ENCODE measurements at places on chromosomes 1 and 21. TPM values are rescaled to one million over a fixed set of nuclear protein-coding genes. Genes with fewer than 3 reads are reported as not detected.

The CD1B gene
- polyA plus RNA-seq: not detected

GRCh38 chr1:231950331-231951128, 323.9 kb downstream of the DISC1 start:
- no peak for DNase-seq

DNA sequence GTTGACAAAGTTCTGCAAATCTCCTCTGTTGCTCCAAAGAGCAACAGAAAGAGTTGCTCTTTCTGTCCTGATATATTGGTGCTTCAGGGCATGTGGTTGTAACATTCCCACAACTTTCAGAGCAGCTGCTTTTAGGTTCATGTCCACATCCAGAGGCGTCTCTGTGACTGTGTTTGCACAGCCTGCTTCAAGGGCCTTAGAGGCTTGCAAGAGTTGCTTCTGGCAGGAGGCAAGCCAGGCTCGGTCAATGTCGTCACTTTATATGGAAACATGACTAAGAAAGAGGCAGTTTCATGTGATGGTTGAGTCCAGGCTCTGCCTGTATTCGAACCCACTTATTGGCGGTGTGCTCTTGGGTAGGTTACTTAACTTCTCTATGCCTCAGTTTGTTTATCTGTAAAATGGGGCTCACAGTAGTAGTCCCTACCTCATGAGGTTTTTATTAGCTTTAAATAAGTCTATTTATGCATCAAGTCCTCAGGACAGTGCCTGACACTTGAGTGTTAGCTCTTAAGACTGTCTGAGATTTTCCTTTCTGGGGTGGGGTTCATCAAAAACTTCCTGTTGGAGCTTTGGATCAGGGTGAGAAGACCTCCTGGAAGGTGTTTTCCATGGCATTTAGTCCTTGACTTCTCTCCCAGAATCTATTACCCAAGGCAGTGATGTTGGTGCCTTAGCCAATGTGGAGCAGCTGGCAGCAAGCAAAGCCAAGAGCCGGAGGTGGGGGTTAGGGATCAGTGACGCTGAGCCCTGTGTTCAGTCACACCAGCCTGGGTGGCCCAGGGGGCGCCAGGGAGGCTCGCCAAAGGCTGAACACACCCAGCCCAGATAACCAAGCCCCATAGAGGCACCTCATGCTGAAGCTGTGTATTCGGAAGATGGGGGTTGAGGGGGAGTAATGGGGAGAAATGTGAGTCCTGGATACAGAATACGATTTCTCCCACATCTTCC, 18.9 kb downstream of the LHX4 start:
- DNase-seq: no peak

The GBP7 gene
- 0.19 TPM for polyA plus RNA-seq

DNA sequence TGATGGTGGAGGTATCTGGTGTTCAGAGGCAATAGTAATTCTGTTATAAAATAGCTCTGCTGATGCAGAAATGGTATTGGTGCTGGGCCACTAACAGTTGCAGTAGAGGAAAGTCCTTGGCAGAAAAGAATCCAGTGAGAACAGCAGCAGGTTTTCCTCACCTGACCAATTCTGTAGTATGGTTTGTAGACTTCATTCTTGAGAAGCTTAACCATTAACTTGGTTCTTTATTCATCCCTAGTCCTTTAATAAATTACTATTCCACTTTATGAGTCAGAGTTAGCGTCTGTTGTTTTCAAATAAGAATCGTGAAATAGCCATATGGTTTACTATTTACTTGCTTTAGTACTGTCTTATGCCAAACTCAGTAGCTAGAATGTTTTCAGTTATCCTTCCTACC, 128.5 kb upstream of the SERTAD4 start:
- no peak for DNase-seq

DNA sequence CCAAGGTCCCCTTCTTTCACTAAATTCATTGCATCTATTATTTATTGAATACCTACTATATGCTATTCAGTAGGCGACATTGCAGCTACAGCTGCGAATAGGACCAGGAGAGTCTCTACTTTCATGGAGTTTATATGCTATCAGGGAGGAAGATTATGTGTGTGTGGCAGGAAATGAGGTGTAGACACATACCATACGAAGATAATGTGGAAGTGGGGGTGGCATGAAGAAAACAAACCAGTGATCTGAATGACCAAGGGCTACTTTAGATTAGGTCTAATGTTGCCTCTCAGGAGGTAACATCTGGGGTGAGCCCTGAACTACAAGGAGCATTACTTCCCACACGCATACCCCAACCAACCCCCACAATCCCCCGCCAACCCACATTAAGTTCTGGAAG, 1.0 kb upstream of the PPIH start:
- no peak for DNase-seq

DNA sequence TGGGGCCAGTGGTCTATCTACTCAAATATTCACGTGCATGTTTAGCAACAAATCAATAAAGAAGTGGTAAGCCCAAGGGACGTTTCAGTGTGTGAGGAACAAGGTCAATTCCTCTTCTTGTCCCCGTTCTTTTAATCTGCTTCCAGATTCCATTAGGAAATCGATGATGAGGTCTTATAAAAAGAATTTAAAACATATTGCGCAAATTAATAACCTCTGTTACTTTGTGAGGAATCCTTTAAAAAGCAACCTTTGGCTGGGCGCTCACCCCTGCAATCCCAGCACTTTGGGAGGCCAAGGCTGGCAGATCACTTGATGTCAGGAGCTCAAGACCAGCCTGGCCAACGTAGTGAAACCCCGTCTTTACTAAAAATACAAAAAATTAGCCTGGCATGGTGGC, 113.0 kb upstream of the TMPRSS2 start:
- DNase-seq: no peak

DNA sequence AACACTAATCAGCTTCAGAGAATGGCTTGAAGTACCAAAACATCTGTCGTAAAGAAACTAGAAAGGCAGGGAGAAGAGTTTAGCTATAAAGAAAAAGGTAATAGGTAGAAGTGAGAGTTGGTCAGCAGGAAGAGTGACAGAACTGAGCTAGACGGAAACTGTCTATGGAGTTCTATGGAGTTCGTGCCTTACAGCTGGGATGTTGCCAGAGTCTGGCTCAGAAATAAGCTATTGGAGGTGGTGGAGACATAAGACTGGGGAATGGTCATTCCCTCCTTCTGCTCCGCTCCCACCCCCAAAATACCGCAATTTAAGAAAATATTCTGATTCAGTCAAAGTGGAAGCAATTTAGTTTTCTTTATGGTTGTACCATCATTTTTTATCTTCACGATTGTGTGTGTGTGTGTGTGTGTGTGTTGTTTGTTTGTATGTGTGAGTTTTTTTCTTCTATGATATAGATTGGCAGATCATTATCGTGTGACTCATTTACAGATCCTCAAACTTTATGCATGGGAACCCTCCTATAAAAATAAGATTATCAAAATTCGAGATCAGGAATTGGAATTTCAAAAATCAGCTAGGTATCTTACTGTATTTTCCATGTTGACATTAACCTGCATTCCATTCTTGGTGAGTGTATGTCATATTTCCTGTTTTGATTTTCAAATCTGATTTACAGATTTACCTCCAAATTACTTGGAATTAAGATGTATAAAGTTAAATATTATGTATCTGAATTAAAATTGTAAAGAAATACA, 79.0 kb downstream of the HSPA13 start:
- no peak for DNase-seq

- no peak for DNase-seq
Observed at GRCh38 chr1:177048314-177049069, 116.0 kb downstream of the ASTN1 start.

The EPHA8 gene
- 2.6 TPM for polyA plus RNA-seq

DNA sequence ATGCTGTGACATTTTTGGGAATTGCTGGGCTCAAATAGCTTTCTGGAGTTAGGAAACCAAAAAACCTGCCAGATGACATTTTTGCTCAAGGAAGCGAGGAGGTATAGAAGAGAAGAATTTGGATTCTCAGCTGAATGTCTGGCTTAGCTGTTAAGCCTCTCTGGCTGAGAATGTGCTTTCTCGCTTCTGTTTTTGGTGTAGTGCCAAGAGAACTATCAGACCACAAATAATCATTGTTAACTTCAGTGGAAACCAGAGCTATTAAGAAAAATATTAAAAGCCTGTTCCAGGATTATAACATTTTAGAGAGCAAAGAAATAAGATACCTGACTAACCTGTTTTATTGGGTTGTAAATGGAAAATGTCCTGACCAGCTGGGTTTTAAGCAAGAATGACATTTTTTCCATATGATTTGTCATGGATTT, 39.5 kb upstream of the DIPK1A start:
- DNase-seq: no peak

- DNase-seq: no peak
Observed at GRCh38 chr1:6328091-6328490, 65.5 kb downstream of the ACOT7 start.

GRCh38 chr1:30911059-30911954, 2.7 kb upstream of the SDC3 start:
- DNase-seq: peak; percentile 78

The BRINP2 gene
- 0.22 TPM for polyA plus RNA-seq

The FAM43B gene
- 2.1 TPM for polyA plus RNA-seq

DNA sequence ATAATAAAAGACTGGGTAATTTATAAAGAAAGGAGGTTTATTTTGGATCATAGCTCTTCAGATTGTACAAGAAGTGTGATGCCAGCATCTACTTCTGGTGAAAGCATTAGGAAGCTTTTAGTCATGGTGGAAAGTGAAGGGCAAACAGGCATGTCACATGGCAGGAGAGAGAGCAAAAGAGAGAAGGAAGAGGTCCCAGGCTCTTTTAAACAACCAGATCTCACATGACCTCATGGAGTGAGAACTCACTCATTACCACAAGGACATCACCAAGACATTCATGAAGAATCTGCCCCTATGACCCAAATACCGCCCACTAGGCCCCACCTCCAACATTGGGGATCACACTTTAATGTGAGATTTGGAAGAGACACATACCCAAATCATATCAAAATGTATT, 10.0 kb downstream of the RPTN start:
- DNase-seq: no peak

The LAD1 gene
- polyA plus RNA-seq: 25.6 TPM

DNA sequence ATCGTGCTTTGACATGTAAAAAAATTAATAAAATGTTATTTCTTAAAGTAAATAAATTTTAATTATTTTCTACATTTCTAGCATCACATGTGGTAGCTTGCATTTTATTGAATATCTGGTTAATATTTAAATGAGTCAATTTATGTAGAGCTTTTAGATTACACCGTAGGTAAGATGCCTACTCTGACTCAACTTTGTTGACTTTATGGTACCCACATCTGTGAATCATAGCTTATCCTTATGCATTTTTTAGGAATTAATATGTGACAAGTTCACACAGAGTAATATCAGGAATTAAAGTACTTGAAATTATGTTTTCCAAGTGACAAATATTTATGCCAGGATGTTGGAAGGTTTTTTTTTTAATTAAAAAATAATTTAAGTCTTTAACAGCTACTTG, 120.7 kb downstream of the LEPR start:
- no peak for DNase-seq

The PALMD gene
- polyA plus RNA-seq: 2.0 TPM

The AADACL4 gene
- polyA plus RNA-seq: 2.0 TPM

DNA sequence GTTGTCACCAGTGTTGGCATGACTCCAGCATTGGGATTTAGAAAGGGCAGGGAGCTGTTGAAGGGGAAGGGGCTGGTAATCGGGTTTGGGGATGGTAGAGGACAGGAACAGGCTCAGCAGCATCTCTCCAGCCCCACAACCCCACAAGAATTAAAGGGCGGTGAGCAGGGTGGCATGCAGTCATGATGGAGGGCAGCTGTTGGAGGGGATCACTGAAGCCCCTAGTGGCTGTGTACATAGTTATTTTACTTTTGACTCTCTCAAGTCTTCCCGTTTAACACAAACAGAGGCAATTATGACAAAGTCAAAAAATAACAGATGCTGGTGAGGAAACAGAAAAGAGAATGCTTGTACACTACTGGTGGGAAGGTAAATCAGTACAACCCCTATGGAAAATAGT, 213.8 kb downstream of the URB2 start:
- DNase-seq: no peak

GRCh38 chr1:220999872-221000863, 120.9 kb downstream of the HLX start:
- DNase-seq: no peak

The KRTAP7-1 gene
- not detected for polyA plus RNA-seq

- no peak for DNase-seq
Observed at GRCh38 chr1:177044390-177044789, 120.1 kb downstream of the ASTN1 start.

DNA sequence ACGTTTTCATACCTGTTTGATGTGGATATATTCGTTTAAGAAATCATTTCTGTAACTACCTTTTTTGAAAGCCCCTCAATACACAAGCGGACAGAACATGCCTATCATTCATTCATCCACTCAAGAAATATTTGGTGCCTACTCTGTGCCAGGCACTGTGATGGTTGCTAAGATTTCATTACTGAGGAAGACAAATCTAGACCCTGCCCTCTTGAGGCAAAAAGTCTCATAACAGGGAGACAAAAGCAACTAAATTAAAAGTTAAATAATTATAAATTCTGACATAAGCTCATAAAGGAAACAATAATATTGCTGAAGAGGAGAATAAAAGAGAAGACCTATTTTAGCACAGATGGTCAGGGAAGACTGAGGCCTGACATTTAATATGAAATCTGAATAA, 203.5 kb upstream of the ZNHIT6 start:
- no peak for DNase-seq

The TSPAN1 gene
- polyA plus RNA-seq: 97.3 TPM

The COA6 gene
- polyA plus RNA-seq: 36.0 TPM

DNA sequence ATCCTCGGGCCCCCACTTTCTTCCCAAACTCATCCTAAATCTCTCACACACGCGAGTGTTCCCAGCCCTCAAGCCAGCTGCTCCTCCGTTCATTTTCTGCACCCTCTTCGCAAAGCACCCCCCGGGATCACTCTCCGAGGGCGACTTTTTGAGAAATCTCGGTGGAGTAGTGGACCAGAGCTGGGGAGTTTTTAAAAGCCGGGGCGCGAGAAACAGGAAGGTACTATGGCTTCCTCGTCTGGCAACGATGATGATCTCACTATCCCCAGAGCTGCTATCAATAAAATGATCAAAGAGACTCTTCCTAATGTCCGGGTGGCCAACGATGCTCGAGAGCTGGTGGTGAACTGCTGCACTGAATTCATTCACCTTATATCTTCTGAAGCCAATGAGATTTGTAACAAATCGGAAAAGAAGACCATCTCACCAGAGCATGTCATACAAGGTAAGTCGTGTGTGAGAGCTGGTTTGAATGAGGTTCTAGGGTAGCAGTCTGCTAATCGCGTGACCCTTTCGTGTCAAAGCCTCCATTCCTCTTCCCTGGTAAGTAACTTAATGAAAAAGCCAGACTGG, 800 bp downstream of the DR1 start:
- no peak for DNase-seq

GRCh38 chr1:200458780-200459179, 48.9 kb upstream of the ZNF281 start:
- DNase-seq: no peak

DNA sequence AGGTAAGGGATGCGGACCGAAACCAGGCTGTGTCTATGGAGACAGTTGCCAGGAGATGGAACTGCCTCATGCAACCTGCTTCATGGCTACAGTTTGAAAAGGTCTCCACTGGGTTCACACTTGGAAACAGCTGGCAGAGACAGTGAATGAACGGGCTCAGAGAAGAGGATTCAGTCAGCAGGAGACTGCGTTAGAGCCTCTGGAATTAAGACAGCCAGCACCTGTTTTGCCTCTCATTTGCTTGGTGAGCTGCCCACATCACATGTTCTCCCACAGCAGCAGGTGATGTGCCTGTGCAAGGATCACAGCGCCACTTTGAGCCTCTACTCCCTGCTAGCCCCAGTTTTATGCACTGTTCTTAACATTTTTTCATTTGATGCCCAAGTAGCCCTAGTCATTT, 321.0 kb downstream of the PLPP3 start:
- no peak for DNase-seq

GRCh38 chr1:33219886-33220661, 36.2 kb upstream of the ZNF362 start:
- no peak for DNase-seq

The ESRRG gene
- 32.5 TPM for polyA plus RNA-seq

Measured in renal cortex interstitium (tissue), 15 donors.